ENCODE measurements at places on chromosomes 2 and 18.

GRCh38 chr2:126358122-126358521 lies 297.8 kb upstream of the GYPC start:
- no peak for DNase-seq

DNA sequence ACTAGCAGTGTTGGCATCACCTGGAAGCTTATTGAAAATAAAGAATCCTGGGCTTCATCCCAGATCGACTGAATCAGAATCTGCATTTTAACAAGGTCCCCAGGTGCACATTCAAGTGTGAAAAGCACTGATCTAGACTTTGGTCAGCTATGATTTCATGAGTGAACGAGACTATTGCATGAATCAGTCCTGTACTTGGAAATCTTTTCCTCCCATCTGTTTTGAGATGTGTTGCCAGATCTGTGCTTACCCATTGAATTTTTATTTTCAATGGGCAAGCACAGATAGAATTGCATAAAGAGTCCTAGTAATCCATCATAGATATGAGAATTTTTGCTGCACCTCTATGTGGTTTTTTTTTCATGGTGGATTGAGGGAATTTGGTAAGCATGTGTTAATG lies 64.0 kb downstream of the PMS1 start:
- DNase-seq: no peak

DNA sequence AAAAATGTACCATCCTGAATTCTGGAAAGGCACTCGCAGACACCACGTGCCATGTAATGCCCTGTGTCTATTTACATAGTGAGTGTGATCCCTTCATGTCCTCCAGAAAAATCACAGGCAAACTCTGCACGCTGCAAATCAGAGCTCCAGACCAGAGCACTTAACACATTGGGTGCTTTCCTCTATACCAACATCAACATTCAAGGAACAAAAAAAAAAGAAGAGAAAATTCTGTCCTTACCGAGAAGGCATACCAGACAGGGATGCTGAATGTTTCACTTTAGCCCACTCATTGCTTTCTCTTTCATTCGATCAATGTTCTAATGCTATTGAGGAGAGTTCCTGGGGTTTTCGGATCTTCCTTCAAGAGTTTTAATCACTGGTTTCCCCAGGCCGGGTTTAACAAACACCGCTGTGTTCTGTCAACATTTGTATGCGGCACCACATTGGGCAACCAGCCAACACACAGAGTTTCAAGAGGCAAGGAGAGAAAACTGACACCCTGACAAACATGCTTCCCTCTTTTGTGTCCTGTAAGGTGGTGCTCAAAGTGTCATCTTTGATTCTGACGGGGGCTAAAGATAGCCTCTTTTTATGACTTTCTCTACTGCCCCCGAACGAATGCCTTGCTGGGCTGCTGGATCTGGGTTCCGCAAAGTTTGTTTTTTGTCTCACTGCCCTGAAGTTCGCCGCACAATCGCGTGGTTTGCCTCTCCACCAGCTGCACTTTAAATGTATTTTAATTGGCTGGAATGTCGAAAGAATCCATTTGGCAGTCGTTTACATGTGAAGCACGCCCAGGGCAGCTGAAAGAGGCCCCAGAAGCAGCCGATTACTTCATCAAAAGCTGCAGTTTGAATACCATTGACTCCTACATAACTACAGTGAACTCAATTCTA lies 106.4 kb upstream of the NCKAP5 start:
- DNase-seq: peak; percentile 96

GRCh38 chr2:3098231-3098630 lies 279.4 kb downstream of the EIPR1 start:
- DNase-seq: no peak

GRCh38 chr2:221170548-221170947 lies 401.6 kb downstream of the EPHA4 start:
- DNase-seq: no peak

GRCh38 chr18:24368749-24369148 lies 28.9 kb downstream of the OSBPL1A start:
- DNase-seq: no peak

GRCh38 chr2:241666627-241667400 lies 19.8 kb downstream of the DTYMK start:
- DNase-seq: peak; percentile 6

- DNase-seq: no peak
These were observed 35.2 kb downstream of the NPPC start for GRCh38 chr2:231890896-231891513.

- no peak for DNase-seq
These were observed 265.3 kb upstream of the NXPH2 start for GRCh38 chr2:139045524-139045923.

- DNase-seq: no peak
These were observed 60.8 kb downstream of the MTHFD2 start for GRCh38 chr2:74259191-74259590.

DNA sequence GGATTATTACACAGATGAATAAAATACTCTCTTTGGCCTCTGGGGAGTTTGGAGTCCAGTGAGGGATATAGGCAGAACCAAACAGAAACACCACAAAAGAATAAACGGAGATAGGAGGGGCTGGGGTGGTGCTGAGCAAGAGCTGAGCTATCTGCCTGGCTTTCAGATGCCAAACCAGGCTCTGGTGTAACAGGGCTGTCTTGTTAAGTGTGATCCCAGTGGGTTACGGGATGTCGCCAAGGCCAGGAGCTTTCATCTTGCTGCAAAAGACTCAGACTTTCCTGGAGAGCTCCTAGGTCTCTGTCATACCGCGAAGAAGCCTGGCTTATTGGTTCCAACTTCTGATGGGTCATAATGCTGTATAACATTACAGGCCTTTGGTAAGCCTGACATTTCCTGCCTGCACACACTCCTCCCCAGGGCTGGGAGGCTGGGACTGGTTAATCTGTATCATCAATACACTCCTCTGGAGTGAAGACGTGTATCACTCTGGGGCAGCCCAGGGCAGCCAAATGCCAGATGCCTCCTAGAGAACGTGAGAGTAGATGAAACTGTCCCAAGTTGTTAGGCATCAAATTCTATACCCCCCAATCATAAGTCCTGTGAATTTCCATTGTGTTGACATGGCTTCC lies 60.5 kb downstream of the STPG4 start:
- peak; percentile 49 for DNase-seq

DNA sequence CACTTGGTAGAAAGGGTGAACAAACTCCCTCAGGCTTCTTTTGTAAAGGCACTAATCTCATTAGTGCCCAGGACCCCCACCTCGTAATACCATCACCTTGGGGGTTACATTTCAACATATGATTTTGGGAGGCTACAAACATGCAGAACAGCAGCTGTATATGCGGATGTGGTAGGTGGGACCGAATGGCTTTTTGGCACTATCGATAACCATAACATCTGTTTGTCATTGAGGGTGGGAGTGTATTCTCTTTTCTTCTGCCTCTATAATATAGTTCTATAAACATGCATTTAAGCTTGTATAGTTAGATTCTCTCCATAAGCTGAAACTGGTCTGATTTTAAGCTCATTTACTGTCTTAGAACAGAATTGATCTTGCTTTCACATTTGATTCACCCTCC lies 239.1 kb upstream of the BOD1L2 start:
- no peak for DNase-seq

DNA sequence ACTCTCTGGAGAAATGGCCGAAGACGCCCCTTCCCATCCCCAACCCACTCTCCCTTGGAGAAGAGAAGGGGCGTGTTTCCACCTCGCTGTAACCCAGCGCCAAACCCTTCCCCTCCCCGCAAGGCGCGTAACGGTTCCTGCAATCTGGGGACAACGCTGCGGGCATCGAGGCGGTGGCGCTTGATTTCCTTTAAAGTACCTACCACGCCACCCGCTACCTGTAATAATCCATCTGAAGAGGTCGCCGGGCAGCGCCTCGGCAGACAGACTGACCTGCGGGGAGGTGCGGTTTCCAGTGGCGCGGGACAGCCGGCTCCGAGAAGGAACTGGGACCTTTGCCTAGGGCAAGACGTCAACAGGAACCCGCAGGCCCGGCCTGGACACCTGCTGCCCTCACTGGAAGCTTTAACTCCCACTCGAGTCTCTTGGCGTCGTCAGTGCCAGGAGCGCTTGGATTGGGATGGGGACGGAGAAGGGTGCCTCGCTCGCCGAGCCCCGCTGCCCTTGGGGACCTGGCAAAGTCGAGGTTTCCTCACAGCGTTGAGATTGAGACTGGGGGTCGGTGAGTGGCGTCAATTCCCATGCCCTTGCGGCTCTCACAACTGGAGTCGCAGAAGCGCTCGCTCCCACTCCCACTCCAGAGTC lies at the start of gene CYP1B1:
TSS of gene CYP1B1 (minus strand) at position 645 of the 645 bp plus-strand sequence. CDS start 763 bp downstream, outside the sequence.
- no peak for DNase-seq

- no peak for DNase-seq
These were observed 136.8 kb upstream of the MAP3K20 start for GRCh38 chr2:172938713-172939375.

DNA sequence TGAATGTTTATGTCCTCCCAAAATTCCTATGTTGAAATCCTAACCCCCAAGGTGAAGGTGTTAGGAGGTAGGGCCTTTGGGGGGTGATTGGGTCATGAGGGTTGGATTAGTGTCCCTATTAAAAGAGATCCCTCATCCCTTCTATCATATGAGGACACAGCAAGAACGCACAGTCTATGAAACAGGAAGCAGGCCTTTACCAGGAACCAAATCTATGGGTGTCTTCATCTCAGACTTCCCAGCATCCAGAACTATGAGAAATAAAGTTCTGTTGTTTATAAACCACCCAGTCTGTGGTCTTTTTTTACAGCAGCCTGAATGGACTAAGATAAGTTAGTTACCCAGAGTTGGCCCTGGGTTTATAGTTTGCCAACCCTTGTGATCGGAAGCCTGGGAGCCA lies 153.1 kb downstream of the INO80D start:
- no peak for DNase-seq

DNA sequence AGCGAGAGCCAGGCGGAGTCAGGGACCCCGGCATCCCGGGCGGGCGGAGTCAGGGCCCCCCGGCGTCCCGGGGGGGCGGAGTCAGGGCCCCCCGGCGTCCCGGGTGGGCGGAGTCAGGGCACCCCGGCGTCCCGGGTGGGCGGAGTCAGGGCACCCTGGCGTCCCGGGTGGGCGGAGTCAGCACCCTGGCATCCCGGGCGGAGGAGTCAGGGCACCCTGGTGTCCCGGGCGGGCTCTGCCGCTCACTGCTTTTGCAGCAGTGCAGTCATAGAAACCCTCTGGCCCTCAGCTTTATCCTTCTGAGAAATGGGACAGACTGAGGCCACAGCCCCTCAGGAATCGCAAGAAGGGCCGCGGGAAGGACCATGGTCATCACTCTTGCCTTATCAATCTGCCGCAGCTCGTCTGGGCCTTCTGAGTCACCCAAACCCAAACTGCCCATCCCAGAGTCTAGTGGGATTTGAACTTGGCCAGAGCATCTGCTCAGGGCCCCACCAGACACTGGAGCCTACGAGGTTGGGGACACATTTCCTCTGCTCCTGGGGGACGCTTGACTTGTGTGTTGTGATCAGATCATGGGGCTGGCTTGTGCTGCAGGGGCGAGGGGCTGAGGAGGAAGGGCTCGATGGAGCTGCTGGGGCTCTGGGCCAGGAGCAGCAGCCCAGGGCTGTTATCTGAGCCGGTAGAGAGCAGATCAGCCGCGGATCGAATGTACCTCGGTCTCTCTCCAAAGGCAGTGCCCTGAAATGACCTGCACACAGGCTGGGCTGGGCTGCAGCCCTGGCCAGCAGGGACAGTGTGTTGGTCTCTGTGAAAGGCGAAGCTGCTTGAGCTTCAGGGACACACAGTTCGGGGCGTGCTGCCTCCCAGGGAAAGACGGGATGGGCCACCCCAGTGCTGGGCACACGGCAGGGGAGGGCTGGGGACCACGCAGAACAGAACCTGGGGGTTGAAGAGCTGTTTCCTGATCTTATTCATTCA lies 290.1 kb upstream of the HDAC4 start:
- no peak for DNase-seq

DNA sequence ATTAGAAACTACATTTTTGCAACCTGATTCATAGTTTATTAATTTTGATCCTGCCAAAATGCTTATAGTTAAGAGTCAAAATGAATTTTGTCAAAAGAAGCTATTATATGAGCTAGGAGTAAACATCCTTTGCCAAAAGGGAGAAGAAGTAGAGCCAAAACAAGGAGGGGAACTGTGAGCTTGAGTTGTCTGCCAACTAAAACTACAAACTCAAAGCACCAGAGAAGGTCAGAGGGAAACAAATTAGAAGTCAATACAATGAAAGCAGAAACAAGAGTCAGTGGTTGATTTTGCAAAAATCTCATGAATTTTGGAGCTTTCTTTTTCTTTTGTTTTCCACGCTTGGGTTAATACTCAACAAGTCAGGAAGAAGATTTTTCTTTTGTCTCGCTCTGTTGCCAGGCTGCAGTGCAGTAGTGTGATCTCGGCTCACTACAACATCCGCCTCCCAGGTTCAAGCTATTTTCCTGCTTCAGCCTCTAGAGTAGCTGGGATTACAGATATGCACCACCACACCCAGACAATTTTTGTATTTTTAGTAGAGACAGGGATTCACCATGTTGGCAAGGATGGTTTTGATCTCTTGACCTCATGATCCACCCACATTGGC lies 508.5 kb downstream of the RIT2 start:
- no peak for DNase-seq

GRCh38 chr2:88016960-88017779 lies 823 bp upstream of the RNU2-63P start:
- no peak for DNase-seq

DNA sequence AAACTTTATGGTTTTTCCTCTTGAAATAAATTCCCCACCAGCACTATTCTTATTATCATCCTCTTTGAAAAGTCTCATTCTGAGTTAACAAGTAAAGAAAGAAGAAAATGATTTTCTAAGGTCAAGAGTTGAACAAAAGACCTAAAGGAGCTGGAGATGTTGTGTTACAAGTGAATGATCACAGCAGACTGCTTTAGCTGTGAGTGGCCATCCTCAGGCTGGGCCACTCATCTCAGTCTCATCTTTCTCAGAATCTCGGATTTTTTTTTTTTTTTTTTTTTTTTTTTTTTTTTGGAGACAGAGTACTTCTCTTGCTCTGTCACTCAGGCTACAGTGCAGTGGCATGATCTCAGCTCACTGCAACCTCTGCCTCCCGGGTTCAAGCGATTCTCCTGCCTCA lies 133.3 kb downstream of the CDH2 start:
- no peak for DNase-seq

DNA sequence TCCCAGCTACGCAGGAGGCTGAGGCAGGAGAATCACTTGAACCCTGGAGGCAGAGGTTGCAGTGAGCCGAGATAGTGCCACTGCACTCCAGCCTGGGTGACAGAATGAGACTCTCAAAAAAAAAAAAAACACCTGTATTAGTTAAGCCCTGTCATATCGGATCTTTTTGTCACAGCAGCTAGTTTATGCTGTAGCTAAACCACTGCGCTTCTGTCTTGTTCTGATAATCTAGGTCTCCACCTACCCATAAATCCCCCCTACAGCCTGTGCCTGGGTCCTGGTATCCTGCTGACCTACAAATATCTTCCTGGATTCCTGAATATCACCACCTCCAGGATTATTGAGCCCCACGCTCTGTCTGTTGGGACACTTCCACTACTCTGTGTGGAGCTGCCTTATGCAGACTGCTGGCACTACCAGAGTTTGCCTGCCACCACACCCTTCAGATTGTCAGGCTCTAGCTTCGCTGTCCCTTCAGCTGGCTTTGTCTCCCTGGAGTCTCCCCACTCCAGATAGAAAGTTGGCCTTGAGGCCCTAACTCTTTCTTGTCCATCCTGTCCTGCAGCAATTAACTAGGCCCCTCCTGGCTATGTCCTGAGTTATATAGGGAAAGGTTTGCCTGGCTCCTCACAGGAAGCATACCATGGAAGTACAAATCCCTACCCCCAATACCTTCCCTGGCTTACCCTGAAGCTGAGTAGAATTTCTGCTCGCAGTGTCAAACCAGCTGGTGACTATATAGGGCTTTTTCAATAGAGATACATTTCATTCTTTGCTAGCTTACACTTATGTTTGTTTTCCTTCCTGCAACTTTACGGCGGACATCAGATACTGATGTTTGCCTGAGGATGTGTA lies 136.0 kb upstream of the SERTAD2 start:
- DNase-seq: no peak

- DNase-seq: peak; percentile 18
These were observed 134.3 kb upstream of the DSEL start for GRCh38 chr18:67650686-67651385.

All from fibroblast of skin of abdomen (primary cell).